OCI-LY7 (cell line): ENCODE measurements at places on chromosomes 1 and 21. TPM values are rescaled to one million over a fixed set of nuclear protein-coding genes. Genes with fewer than 3 reads are reported as not detected.
A peak's percentile ranks its signal among the peaks of the same experiment; 100 is the strongest.

- no peak for DNase-seq
Measured at GRCh38 chr1:214192825-214193643, 87.9 kb upstream of the SMYD2 start.

The RPS6KA1 gene
- 83.3 and 91.0 TPM in 2 replicates for total RNA-seq

DNA sequence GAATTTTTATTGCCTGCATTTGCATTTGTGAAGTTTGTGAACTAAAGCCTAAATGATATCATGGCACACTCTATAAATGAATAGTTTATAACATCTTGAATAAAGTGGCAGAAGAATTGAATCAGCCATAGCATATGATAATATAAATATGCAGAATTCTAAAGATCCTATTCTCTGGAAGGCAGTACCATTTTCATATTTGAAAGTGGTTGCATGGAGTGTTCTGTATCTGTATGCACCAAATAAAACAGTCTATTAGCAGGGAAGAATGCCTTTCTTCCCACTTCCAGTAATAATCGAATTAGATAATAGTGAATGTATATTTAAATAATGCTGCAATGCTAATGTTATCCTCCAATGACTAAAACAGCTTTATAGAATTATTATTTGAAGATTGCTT, 57.9 kb upstream of the TRIM67 start:
- DNase-seq: no peak

GRCh38 chr1:172960454-172961208, 90.1 kb downstream of the TNFSF18 start:
- DNase-seq: no peak

DNA sequence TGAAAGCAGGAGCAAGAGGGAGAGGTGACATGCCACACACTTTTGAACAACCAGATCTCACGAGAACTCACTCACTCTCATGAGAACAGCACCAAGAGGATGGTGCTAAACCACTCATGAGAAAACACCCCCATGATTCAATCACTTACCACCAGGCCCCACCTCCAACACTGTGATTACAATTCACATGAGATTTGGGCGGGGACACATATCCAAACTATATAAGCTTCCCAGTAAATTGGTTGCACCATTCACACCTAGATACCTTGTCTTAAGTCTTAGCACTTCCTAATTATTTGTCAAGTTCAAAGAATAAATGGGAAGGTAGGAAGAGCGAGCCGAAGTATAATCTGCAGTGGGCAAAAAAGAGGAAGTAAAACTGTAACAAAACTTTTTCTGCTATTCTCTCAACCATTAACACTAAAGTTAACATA, 34.3 kb downstream of the AMY1C start:
- DNase-seq: peak; percentile 1

The PLA2G4A gene
- total RNA-seq: not detected in 2 replicates

The MCOLN2 gene
- 103 and 104 TPM in 2 replicates for total RNA-seq

GRCh38 chr1:164667600-164667999, 108.6 kb downstream of the PBX1 start:
- no peak for DNase-seq

DNA sequence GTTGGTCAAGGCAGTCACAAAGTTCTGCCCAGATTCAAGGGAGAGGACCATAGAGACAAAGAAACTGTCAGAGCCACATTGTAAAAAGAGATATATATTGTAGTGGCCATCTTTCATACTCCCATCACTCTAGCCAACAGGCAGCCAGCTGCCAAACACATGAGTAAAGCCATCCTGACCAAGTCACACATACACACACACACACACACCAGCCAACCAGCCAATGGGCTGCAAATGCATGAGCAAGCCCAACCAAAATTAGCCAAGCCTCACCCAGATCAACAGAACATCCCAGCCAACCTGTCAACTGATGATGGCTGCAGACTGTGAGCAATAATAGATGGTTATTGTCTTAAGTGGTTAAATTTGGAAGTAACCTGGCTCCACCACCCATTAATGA, 120.7 kb downstream of the SEC16B start:
- DNase-seq: no peak

DNA sequence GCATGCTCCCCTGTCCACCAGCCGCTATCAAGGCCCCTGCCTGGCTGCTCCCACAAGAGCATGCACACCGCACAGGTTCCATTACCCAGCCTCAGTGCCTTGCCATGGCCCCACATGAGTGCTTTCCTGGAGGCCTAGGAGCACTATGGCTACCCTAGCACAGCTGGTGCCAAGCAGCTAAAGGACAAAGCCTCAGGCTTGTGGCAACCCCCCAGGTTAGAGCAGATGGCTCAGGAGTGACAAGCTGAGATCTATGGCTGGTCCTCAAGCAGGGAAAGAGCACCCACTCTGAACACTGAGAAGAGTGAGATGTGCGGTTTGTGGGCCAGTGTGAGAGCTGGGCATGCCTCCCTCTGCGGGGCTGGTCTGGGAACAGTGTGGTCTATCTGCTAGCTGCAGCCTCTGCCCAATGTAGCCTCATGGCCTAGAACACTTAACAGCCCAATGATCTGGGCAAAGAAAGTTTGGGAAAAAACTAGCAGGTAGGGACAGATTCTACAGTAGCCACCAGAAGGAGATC, 129.8 kb downstream of the VAV3 start:
- DNase-seq: no peak

DNA sequence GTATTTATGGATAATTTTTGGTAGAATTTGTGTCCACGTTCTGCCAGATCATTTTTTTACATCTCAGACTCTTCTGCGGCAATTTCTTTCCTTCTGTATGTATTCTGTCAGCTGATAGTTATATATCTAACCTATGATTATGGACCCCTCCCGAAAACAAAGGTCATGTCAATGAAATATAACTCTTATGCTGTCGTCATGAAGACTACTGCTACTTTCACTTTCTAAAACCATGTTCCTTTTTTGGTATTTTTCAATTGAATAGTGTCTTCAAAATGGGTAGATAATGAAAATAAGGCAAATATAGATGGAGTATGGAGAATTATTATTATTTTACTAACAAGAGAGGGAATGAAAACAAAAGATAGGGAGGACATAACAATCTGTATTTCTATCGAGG, 3.2 kb downstream of the ANGPTL1 start:
- DNase-seq: no peak

GRCh38 chr1:200891774-200892157, 2.9 kb upstream of the INAVA start:
- no peak for DNase-seq

The LCE3B gene
- not detected in 2 replicates for total RNA-seq

The TEKT2 gene
- not detected in 2 replicates for total RNA-seq

DNA sequence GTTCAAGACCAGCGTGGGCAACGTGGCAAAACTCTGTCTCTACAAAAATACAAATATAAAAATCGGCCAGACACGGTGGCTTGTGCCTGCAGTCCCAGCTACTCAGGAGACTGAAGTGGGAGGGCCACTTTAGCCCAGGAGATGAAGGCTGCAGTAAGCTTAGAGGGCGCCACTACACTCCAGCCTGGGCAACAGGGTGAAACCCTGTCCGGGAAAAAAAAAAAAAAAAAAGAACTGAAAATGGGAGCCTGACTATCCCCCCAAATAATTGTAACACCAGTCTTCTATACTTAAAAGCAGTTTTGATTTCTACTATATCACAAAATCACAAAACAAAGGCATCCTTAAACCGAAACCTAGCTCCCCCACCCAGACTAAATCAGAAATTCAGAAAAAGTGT, 60.3 kb downstream of the CDC42BPA start:
- DNase-seq: no peak

GRCh38 chr1:244205171-244205570, 154.1 kb downstream of the ZBTB18 start:
- DNase-seq: no peak

GRCh38 chr1:224774378-224774777, 155.1 kb upstream of the DNAH14 start:
- DNase-seq: no peak

DNA sequence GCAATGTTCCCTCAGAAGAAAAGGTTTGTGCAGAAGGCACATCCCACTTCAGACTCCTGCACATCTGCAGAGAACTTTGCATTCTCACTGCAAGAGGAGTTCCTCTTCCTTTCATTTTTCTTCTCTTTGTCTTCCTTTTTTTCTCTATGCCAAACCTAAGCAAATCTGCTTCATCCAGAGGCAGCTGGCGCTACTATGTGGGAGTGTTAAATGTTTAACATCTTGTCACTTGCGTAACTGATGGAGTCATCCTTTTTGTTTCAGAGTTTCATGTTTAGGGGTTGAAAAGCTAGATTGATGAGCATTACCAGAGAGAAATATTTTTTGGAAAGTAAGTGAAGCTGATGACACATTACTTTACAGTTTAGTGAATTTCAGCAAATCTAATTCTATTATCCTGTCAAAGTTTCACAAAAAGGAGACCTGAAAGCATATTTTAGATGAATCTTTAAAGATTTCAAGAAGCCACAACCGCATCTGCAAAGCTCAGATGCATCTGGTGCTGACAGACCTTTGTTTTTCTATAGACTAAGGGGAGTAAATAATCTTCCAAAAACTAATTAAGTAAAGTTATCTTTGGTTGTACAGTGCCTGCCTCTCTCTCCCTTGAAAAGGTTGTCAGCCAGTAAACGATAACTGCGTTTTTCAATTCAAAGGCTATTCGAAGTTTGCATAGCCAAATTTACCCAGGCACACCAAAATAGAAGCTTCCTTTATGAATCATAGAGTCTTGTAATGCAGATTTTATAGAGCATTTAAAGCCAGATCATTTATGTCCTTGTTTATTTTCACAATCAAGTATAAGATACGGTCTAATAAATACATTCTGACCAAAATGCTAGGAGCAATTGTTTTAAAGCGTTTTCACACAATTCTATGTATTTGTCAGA, 1.2 kb upstream of the LRRC53 start:
- no peak for DNase-seq
